ENCODE measurements at places on chromosomes 3 and 15.
A peak's percentile ranks its signal among the peaks of the same experiment; 100 is the strongest.

DNA sequence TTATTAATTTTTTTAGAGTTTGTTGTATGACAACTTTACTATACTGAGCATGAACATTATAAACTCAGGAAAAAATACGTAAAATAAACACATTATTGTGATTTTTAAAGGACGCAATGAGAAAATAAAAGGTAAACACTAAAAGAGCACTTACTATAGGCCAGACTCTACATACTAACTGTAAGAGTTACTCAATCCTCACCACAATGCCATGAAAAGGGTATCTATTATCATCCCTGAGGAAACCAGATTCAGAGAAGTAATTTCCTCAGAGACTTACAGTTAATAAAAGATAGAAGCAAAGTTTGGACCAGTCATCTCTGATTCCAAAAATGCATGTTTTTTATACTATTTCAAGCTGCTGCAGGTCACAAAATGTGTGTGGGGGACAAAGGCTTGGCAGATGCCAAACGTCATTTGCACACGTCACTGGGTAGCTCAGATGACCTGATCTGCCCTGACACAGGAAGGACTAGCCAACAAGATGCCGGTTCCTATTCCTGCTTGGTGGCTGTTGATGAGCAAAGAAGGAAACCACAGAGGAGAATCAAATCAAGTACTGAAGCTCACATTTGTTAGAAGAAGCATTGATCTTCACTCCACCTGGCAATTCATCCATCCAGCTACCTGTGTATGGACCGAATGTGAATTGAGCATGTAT, 42.3 kb downstream of the KLHL6 start:
- DNase-seq: no peak

- no peak for DNase-seq
Observed at GRCh38 chr15:29454506-29454905, 184.9 kb upstream of the NSMCE3 start.

DNA sequence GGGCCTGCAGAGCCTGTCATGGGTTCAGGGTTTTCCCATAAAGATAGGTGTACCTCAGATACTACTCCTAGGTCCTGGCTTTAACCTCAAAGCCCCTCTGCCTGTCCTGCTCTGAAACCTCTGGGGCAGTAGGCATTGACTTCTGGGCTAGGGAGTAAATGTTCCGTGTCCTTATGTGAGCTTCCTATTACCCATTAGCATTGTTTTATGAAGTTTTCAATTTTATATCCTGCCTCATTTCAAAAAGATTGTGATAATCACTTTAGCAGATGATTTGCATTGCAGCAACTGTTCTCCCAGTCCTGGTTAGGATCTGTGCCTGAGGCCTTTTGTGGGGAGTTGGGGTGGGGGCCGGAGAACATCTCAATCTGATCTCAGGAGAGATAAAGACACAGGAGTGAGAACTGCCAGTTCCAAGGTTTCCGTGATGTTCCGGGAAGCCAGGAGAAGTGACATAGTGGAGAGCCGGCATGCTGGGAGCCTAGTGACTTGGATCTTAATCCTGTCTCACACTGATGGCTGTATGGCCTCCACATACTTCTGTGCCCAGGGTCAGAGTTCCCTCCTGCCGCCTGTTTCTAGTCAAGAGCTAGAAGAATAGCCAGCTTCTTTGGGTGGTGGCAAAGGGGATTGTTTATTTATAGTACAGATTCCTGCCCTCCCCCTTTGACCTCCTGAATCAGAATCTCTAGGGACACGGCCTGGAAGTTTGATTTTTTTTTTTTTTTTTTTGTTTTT, 10.6 kb downstream of the TPM1 start:
- peak; percentile 55 for DNase-seq

DNA sequence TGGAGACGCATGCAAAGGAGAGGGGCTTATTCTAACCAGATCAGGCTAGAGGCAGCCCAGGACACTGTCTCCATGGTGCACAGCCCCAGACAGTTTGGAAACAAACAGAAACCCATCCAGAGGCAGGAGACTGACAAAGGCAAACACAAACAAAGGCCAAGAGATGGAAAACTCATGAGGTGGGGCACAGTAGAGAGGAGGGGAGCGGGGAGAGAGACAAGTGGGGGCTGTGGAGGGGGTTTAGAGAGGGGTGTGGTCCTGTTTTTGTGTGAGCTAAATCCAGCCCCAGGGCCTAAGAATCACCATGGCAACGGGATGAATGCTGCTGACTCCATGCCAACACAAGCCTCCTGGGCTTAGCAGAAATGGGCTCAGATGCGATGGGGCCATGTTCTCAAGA, 32.3 kb downstream of the PARP16 start:
- DNase-seq: no peak

DNA sequence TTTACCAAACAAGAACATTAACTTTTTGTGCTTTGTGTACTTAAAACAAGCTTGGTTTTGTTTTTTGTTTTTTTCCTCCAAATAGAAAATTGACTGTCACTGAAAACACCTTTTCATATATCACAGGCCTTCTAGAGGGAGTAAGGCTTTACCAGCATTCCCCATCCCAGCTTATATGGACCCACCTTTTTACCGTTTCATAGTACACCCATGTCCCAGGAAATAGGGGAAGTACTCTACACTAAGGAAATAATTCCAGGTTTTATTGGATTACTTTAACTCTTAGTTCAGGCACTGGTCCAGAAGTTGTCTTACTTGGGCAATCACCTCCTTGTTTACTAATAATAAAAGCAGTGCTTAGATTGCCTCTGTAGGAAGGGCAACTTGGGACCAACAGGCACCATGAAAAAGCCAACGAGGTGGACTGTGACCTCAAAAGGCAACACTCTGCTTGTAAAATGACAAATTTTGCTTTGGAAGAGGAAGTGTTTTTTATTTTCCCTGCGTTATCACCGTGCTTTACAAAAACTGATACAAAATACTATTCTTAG, 26.2 kb downstream of the HMG20A start:
- DNase-seq: no peak

GRCh38 chr3:187943677-187944389, 198.6 kb upstream of the BCL6 start:
- DNase-seq: peak; percentile 30

DNA sequence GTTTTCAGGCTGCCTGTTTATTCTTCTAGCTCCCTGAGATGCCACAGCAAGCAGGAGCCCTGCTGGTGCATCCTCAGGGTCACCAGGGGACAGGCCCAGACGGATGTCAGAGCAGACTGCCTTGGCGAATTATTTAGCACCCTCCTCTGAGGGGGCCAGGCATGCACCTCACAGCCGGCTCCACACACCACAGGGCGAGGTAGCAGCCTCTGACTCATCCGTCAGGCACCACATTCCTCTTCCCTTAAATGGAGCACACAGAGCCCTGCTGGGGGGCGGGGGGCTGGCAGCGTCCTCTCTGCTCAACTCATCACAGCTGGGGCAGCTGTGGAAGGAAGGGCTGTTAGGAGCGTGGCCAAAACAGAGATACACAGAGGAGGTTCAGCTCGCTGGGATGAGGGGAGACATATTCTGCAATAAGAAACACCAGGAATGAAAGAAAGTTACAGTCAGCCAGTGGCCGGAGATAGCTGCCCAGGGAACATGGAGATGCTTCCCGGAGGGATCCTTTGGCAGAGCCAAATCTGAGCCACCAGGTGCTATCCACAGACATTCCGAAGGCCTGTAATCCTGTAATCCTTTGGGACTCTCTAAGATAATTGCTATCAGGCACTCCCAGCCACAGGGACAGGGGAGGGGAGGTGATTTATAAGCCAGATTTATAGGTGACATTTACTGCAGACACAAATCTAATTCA, 13.9 kb upstream of the PRICKLE2 start:
- DNase-seq: peak; percentile 97

DNA sequence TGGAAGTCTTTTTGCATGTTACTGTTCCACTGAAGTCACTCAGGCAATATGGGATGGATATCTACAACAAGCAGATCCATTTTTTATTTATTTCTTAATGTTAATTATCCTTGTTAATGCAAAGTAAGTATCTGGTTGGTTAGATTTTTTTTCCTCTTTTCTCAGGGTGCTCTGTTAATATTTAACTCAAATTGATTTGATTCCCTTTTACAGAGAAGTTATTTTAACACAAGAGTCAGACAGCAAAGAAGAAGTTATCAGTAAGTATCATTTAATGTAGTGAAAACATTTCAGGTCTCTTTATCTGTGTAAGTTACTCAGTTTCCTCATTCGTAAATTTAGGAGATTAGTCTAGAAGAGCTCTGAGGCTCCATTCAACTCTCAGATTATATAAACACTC, 34.3 kb downstream of the TBC1D23 start:
- no peak for DNase-seq

- no peak for DNase-seq
Observed at GRCh38 chr3:9881441-9881840, 1.4 kb upstream of the CIDEC start.

DNA sequence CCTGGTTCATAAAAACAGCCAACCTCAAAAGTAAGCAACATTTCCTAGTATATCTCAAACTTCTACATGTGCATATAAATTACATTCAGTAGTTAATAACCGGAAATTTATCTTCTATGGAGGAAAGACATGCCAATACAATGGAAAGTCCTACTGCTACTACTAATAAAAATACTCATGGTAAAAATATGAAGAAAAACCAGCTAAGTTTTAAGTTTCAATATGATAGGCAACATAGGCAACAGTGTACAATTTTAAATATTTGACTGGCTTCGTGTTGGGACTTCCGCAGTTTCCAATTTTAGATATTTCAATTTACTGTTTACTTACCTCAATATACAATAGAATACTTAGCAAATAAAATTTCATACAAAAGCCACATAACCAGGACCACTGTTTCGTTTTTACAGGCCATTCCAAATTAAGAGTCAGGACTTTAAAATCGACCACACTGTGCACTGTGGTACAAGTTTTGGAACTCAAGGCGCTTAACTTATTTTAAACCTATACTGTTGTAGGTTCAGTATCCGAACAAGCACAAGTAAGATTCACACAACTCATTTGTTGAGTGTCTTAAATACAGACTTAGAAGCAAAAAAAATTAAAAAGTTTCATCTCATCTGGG, 2.9 kb downstream of the NAA50 start:
- DNase-seq: no peak

DNA sequence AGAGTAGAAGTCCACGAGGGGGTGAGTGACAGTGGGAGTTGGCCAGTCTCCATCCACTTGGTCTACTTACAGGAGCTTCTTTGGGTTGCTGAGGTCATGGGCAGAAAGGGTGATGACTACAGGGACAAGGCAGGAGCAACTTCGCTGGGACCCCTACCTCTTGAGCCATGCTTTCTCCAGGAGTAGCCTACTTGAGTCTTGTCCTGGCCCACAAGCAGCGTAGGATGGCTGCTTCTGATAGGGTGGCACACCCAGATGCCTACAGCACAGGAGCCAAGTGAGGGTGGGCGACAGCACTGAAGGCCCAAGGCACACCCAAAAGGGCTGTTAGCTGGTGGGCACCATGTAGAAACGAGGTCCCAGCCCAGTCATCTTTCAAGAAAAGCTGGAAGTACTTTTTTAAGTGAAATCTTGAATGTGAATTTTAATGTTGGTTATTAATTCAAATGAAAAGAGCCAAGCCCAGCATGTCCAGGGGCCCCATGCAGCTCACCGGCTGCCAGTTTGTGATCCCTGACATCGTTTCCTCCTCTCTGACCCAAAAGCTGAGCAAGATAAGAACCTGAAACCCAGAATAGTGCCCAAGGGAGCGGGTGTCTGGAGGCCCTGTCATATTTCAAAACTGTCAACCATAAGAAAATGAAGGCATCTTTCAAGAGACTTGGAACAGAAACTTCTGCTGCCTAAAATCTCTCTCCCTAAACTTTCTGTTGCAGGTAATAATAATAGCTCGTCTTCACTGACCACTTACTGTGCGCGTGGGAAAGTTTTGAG, 2.2 kb upstream of the CPEB1 start:
- DNase-seq: no peak

All from kidney glomerular epithelial cell (primary cell).